Stimulated activated CD4-positive, alpha-beta T cell treated with anti-CD3 and anti-CD28 coated beads, Interleukin-4, amount 100 ng/mL, for 24 hours (primary cell): ENCODE measurements at places on chromosomes 3 and 15.

GRCh38 chr3:30682434-30683155, 76.2 kb downstream of the TGFBR2 start:
- no peak for DNase-seq

DNA sequence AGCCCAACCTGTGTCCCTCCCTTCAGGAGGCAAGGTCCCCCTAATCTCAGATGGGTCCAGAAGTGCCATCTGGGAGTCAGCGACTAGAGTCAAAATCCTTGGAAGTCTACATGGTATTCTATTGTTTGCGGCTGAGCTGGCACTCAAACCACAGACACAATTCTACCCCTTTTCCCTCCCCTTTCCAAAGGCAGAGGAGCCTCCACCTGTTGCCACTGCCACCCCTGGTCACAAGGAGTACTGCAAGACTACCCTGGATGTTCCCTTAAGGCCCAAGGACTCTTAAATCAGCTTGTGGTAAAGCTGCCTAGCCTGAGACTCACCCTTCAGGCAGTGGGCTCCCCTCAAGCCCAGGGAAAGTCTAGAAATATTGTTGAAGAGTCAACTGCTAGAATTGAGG, 4.3 kb upstream of the OR5H6 start:
- no peak for DNase-seq

DNA sequence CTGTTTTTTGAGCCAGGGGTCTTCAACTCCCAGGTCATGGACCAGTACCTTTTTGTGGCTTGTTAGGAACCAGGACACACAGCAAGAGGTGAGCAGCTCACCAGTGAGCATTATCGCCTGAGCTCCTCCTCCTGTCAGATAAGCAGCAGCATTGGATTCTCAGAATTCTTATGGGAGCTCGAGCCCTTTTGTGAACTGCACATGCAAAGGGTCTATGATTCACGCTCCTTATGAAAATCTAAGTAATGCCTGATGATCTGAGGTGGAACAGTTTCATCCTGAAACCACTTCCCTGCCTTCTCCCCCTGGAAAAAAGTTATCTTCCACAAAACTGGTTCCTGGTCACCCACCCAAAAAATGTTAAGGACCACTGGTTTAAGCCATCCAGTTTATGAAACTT, 1047.6 kb downstream of the OTOL1 start:
- DNase-seq, result no peak

DNA sequence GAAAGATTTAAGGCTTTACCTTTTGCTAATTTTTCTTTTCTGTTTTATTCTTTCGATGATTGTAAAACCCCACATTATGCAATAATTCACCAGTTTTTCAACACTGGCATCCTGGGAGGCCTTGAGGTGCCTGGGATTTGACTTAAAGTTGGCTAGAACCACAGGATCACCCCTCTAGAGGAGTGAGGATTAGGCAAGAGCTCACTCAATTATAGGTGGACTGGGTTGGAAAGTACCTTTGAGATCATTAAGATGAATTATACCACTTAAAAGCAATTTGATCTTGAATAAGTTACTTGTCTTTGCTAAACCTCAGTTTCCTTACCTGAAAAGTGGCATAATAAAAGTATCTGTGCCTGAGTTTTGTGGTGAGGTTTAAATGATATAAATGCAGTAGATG, 212.8 kb upstream of the TPRG1 start:
- no peak for DNase-seq

DNA sequence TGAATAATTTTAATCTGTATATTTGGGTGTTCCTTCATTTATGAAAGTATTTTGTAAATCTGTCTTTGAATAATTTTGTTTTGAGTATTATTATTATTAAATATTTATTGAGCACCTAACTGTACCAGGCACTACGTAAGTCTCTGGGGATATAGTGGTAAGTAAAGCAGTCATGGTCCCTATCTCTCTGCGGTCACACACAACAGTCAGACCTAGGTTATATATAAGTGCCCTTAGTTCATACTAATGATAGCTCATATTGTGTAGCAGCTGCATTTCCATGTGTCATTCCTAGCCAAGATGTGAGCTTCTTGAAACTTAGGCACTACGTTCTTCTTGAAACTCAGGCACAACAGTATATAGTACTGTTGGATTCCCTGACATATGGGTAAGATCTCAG, 12.4 kb downstream of the NKTR start:
- no peak for DNase-seq

GRCh38 chr3:62922326-62922725, 47.1 kb upstream of the CADPS start:
- no peak for DNase-seq

DNA sequence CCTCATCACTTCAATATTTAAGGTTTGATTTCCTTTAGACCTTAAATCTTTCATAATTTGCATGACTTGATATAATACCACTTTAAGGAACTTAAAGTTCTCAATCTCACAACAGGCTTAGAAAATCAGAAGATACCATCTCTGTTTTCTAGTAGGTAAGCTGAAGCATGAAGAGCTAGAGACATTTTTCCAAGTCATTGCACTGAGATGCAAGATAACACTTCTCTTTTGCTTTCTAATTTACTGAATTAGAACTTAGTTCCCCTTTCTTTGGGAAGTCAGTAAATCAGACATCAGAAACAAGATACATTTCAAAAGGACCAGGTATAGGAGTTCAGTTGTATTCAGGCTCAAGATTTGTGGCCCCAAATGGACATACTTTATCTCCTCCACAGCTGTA, 79.7 kb downstream of the DZIP3 start:
- DNase-seq, result no peak

DNA sequence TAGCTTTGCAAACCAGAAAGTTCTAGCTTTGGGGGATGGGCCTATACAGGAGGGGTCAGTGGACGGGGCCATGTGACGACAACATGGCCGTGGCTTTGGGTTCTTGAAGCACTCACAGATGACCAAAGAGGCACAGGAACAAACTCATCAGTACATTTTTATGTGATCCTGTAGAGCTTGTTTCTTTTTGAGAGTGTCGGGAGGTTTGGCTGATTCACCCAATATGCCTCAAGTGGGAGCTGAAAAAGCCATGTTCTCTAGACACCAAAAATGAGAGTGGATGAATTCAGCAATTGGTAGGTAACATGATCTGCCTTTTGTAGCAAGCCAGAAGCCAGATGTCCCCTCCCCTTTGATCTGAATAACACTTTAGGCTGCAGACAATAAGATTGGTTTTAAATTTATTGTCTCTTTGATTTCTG, 30.1 kb downstream of the GREM1 start:
- no peak for DNase-seq
